GM23248 (cell line): ENCODE measurements at places on chromosomes 6 and 20. TPM values are rescaled to one million over a fixed set of nuclear protein-coding genes. Genes with fewer than 3 reads are reported as not detected.

SSR1 gene
- 129 and 180 TPM in 2 replicates for total RNA-seq

TCP11 gene
- total RNA-seq, result not detected in 2 replicates

PDYN gene
- total RNA-seq, result not detected in 2 replicates

TEAD3 gene
- total RNA-seq, result 10.5 and 12.0 TPM in 2 replicates

RGS17 gene
- total RNA-seq, result 0.25 and 1.1 TPM in 2 replicates

POPDC3 gene
- total RNA-seq, result 37.4 and 45.1 TPM in 2 replicates

DEF6 gene
- total RNA-seq, result 2.6 and 4.9 TPM in 2 replicates

TINAG gene
- not detected in 2 replicates for total RNA-seq

SIRPB1 gene
- 0.38 and 0.54 TPM in 2 replicates for total RNA-seq

LY6G6F gene
- total RNA-seq, result not detected in 2 replicates

IL17F gene
- not detected in 2 replicates for total RNA-seq

DNA sequence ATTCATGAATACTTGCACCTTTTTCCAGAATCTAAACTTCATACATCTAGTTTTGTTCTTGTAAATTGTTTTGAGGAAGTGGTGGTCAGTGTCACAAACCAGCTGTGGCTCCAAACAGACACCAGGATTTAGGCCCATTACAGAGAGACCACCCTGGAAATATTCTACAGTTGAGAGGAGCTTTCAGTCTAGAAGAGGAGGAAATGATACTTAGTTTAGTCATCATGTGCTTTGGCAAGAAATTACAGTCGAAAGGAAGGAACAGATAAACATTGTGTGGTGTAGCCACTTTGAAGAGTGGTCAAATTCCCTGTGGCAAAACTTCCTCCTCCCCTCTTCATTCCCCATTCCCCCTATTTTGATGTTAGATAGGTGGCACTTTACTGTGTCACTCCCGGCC, 15.7 kb downstream of the DCBLD1 start:
- DNase-seq, result peak; percentile 83

DNA sequence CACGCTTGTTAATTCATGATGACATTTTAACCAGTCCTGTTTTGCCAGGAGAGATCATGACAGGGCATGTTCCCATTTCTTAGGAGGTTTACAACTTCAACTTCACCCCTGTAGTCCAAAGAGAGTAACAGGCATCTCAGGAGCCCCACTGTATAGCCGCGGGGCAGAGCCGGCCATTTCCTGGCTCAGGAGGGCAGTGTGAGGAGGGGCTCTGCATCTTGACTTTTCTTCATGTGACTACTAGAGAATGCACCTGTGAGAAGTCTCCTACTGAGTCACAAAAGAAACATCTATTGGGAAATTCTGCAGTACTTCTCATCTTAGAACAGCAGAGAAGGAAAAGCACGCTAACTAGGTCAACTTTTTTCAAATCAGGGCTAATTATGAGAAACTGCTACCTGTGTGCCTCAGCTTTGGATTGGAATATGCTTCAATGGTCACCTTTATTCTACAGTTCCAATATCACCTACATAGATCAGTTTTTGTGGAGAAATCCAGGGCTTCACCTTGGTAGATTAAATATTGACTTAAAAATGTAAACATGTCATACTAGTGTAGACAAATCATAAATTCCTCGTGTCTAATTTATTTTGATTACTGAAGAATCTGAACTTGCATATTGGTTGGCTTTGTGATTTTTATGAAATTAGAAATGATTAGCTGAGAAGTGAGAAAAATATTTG, 28.6 kb upstream of the SIM1 start:
- no peak for DNase-seq

DNA sequence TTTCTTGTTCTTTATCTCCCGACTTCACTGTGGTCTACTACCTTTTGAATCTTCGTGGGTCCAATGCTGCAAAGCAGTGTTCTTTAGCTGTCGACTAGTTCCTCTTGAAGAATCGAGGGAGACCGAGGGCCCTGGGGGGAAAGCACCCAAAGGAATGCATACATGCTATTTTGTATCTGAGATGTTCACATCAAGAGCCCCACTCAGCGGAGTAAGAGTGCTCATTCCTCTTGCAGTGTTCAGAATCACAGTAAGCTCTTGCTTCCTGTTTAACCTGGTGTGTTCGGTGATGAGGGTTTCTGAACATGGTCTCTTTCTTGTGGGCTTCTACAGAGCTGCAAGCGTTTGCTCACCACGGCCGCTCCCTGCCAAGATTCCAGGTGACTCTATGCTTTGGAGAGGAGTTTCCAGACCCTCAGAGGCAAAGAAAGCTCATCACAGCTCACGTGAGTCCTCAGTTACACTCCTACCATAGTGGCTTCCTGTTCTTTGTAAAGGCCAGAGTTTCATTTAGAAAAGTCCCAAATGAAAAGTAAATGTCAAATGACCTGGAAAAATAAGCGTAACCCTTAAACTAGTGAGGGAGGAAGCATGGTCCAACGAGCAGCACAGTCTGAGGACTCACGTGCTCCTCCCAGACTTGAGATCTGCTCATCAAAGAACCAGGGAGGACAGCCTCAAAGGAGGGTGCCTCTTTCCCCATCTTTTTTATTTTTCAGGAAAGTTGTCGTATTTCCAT, 13.3 kb downstream of the IRF4 start:
- no peak for DNase-seq

GRCh38 chr6:21305893-21306332, 287.6 kb upstream of the SOX4 start:
- peak; percentile 60 for DNase-seq

DNA sequence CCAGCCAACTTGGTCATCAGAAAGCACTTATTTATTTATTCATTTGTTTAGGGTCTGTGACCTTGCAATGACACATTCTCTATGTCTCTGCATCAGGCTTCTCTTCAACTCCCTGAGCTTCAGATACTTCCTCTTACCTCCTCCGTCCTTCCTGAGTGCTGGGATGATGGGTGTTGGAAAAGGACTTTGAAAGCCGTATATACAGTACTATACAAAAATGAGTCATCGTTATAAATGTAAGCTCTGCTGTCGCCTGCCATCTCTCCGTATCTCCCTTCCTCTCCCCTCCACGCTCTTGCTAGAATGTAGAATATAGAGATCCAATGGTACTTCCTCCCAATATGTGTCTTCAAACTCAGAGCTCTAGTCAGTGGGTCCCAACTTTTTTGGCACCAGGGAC, 91.9 kb upstream of the SALL4 start:
- no peak for DNase-seq

GRCh38 chr20:54020348-54020747, 50.0 kb downstream of the BCAS1 start:
- no peak for DNase-seq

GRCh38 chr20:46160661-46161060, 42.5 kb downstream of the CD40 start:
- DNase-seq, result no peak

DNA sequence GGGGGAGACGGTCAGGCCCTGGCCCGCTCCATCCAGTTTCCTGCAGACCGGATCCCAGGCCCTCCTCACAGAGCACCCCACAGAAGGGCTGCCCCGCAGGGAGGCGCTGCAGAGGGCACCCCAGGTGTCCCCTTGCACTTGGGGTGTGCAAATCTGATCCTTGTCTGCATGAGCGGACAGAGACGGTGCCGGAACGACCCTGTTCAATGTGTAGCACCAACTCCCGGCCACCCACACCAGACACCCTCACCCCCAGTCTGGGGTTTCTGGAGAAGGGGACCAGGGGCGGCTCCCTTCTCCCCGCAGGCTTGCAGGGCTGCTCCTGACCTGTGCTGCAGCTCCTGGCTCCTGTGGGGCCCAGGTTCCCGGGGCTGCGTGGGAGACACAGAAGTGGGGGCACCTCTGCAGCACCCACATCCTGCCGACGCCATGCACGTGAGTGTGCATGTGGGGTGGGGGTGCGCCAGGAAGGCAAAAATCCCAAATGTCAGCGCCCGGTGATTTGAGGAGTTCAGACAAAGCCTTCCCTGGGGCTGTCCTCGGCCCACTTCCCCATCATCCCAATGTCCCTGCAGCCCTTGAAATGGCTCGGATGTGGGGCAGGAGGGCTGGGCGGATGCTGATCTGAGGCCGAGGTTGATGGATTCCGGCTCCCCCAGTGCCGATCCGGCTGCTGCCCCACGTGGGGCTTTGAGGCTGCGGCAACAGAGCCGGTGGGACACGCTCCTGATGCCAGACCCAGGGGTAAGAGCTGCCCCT, 85.3 kb upstream of the BHLHE23 start:
- DNase-seq, result no peak

- DNase-seq, result no peak
Measured at GRCh38 chr6:135226537-135226936, 45.4 kb downstream of the MYB start.

- DNase-seq, result no peak
Measured at GRCh38 chr6:17423026-17423425, 29.6 kb downstream of the CAP2 start.

GRCh38 chr6:133553652-133554051, 312.5 kb downstream of the EYA4 start:
- DNase-seq, result peak; percentile 73

GRCh38 chr20:35447082-35447789, 8.2 kb upstream of the CEP250 start:
- peak; percentile 82 for DNase-seq

DNA sequence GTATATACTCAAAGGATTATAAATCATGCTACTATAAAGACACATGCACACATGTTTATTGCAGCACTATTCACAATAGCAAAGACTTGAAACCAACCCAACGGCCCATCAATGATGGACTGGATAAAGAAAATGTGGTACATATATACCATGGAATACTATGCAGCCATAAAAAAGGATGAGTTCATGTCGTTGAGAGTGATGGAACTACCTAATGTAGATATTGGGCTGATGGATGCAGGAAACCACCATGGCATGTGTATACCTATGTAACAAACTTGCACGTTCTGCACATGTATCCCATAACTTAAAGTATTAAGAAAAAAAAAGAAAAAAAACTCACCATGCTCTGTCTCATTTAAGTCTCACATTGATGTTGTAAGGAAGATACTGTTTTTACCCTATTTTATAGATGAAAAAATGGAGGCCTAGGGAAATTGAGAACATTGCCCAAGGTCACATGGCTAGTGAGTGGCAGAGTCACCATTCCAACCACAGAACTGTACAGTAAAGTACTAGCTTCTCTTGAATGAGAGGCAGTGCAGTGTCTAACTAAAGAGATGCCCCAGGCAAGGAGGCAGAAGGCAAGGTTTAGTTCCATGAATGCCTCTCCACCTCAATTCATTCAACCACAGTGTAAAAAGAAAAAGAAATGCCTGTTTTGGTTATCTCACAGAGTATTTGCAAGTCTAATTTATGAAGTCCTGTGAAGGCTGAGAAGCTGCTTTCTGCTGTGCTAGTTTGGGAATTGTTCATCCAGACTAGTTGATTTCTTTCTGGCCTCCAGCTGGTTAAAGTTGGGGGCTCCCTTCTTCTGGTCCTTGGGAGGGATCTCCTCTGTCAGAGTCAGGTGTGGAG, 68.2 kb downstream of the FIG4 start:
- no peak for DNase-seq

GRCh38 chr6:118804091-118804490, 89.9 kb upstream of the ASF1A start:
- peak; percentile 33 for DNase-seq

GRCh38 chr6:9095729-9096128, 660.4 kb upstream of the SLC35B3 start:
- DNase-seq, result no peak

- DNase-seq, result no peak
Measured at GRCh38 chr6:73968221-73968757, 272.3 kb downstream of the CD109 start.

- DNase-seq, result no peak
Measured at GRCh38 chr6:105391705-105392104, 11.2 kb downstream of the PREP start.

GRCh38 chr6:158756977-158757752, 62.0 kb downstream of the EZR start:
- no peak for DNase-seq

GRCh38 chr6:4489538-4489937, 286.7 kb upstream of the CDYL start:
- DNase-seq, result no peak

- DNase-seq, result no peak
Measured at GRCh38 chr6:164011321-164011720, 596.8 kb downstream of the QKI start.

DNA sequence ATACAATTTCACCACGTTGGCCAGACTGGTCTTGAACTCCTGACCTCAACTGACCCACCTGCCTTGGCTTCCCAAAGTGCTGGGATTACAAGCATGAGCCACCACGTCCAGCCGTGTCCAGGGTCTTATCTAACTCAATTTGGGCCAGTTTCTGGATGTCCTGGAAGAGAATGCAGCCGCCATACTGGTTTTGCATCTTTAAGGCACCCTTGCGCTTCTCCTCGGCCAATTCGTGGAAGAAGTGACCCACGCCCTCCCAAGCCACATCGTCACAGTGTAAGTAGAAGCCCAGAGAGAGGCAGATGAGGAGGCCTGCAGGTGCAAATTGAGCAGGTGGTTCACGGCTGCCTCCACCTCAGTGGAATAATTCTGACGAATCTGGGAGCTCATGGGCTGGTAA, 3.7 kb upstream of the ZNF335 start:
- DNase-seq, result no peak

- DNase-seq, result no peak
Measured at GRCh38 chr6:921400-921799, 228.5 kb upstream of the EXOC2 start.

GRCh38 chr6:142236691-142237090, 65.1 kb upstream of the ADGRG6 start:
- DNase-seq, result no peak

DNA sequence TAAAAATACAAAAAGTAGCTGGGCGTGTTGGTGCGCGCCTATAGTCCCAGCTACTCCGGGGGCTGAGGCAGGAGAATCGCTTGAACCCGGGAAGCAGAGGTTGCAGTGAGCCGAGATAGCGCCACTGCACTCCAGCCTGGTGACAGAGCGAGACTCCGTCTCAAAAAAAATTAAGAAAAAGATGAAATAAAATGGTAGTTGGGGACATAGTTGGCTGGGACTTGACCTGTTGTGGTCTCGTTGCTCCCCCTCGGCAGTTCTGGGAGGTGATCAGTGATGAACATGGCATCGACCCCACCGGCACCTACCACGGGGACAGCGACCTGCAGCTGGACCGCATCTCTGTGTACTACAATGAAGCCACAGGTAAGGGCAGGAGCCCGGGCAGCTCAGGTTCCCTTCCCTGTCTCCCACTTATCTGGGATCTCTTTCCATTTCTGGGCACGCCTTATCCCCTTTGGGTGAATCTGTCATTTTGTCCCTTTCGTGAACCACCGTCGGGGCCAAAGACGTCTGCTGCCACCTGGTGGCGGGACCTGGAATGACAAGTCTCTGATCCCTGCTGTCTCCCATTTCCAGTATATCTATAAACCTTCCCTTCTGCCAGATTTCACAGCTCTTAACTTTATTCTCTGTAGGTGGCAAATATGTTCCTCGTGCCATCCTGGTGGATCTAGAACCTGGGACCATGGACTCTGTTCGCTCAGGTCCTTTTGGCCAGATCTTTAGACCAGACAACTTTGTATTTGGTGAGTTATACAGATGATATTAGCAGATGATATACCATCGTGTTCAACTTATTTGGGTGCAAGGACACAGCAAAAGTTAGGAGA, 2.3 kb downstream of the TUBB start:
- DNase-seq, result peak; percentile 79
